Uterine smooth muscle cell (primary cell): ENCODE measurements at places on chromosomes 7 and 10. TPM values are rescaled to one million over a fixed set of nuclear protein-coding genes. Genes with fewer than 3 reads are reported as not detected.

Gene ADCYAP1R1
- total RNA-seq, result not detected in 2 replicates

Gene MRC1
- total RNA-seq, result under 0.01 and 0.12 TPM in 2 replicates

Gene ITGA8
- total RNA-seq, result 1.1 and 4.5 TPM in 2 replicates

Gene HACD1
- 32.0 and 42.6 TPM in 2 replicates for total RNA-seq

Gene COL17A1
- total RNA-seq, result under 0.01 and 0.33 TPM in 2 replicates

Gene ZNF25
- 13.7 and 21.9 TPM in 2 replicates for total RNA-seq

Gene SAMD9
- total RNA-seq, result 11.5 and 21.1 TPM in 2 replicates

Gene RET
- 1.9 and 3.5 TPM in 2 replicates for total RNA-seq

Gene LRRC61
- 1.9 and 2.2 TPM in 2 replicates for total RNA-seq

Gene SEC61A2
- 11.5 and 17.9 TPM in 2 replicates for total RNA-seq

Gene SEMA3A
- 19.1 and 113 TPM in 2 replicates for total RNA-seq

Gene SHOC2
- total RNA-seq, result 50.1 and 67.0 TPM in 2 replicates

Gene PPP1R17
- under 0.01 TPM in 1 of 2 replicates, not detected in the other for total RNA-seq

Gene MOGAT3
- not detected in 2 replicates for total RNA-seq

Gene IL15RA
- total RNA-seq, result 3.2 and 6.2 TPM in 2 replicates

Gene GJD4
- 0.12 TPM in 1 of 2 replicates, not detected in the other for total RNA-seq

Gene MSMB
- total RNA-seq, result 0.62 TPM in 1 of 2 replicates, not detected in the other

Gene EXOC6
- total RNA-seq, result 10.1 and 20.7 TPM in 2 replicates

Gene STOX1
- total RNA-seq, result 0.12 and 0.44 TPM in 2 replicates

Gene SERPINE1
- 410 and 462 TPM in 2 replicates for total RNA-seq

Gene WNT8B
- total RNA-seq, result not detected in 2 replicates

Gene LBX1
- total RNA-seq, result not detected in 2 replicates

Gene SMIM30
- total RNA-seq, result 64.9 and 76.3 TPM in 2 replicates

Gene UFSP1
- 7.2 and 9.9 TPM in 2 replicates for total RNA-seq

Gene SUN3
- total RNA-seq, result not detected in 2 replicates

Gene TAS2R38
- total RNA-seq, result not detected in 2 replicates

Gene CFTR
- under 0.01 TPM in 2 replicates for total RNA-seq

Gene CALU
- 1,088 and 1,188 TPM in 2 replicates for total RNA-seq

Gene C10orf105
- total RNA-seq, result under 0.01 TPM in 2 replicates

Gene CTAGE4
- 1.7 TPM in 1 of 2 replicates, not detected in the other for total RNA-seq

Gene BEND7
- total RNA-seq, result 1.9 and 5.4 TPM in 2 replicates

Gene ALOX5
- total RNA-seq, result not detected in 2 replicates

Gene SOSTDC1
- total RNA-seq, result not detected in 2 replicates

Gene FAM131B
- 2.3 and 4.1 TPM in 2 replicates for total RNA-seq

Gene CUZD1
- total RNA-seq, result 0.33 and 0.50 TPM in 2 replicates

Gene TRIP6
- 77.8 and 79.7 TPM in 2 replicates for total RNA-seq

Gene SNX13
- 53.3 and 60.5 TPM in 2 replicates for total RNA-seq

Gene NEUROD6
- total RNA-seq, result not detected in 2 replicates

Gene AFAP1L2
- total RNA-seq, result 0.22 and 1.4 TPM in 2 replicates

Gene SCIN
- under 0.01 and 0.25 TPM in 2 replicates for total RNA-seq

Gene SPDYE2
- not detected in 2 replicates for total RNA-seq

Gene PPIF
- total RNA-seq, result 32.1 and 37.3 TPM in 2 replicates

Gene NKX6-2
- total RNA-seq, result under 0.01 TPM in 1 of 2 replicates, not detected in the other

Gene MMP21
- under 0.01 TPM in 1 of 2 replicates, not detected in the other for total RNA-seq

Gene SFTPA1
- under 0.01 TPM in 1 of 2 replicates, not detected in the other for total RNA-seq

Gene PRSS37
- total RNA-seq, result not detected in 2 replicates

Gene ACTL6B
- not detected in 2 replicates for total RNA-seq

Gene SLC26A3
- not detected in 2 replicates for total RNA-seq

Gene CYP3A7
- 0.55 and 1.2 TPM in 2 replicates for total RNA-seq

Gene SLK
- 67.6 and 87.3 TPM in 2 replicates for total RNA-seq

Gene PNLIPRP3
- total RNA-seq, result 0.11 and 0.12 TPM in 2 replicates
